Spleen (tissue), 13 donors: ENCODE measurements at places on chromosomes 16 and 17.

- peak; percentile 35 for DNase-seq
Measured at GRCh38 chr17:79570653-79571052, 40.2 kb downstream of the RBFOX3 start.

DNA sequence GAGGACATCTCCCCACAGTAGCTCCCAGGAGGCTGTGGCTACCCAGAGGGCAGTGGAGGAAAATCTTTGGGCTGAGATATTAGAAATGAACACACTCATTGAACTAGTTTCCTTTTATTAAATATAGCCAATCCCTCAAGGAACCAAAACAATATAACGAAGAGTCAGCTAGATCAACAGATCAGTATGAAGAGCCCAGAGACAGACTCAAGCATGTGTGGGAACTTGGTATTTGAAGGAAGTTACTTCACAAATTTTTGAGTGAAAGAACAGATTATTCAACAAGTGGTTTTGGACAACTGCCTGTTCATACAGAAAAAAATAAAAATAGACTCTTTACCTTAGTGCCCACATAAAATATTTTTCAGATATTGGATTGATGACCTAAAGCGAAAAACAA lies 183.6 kb upstream of the PMFBP1 start:
- DNase-seq = no peak

GRCh38 chr17:80080081-80080480 lies 21.3 kb upstream of the GAA start:
- DNase-seq = no peak

DNA sequence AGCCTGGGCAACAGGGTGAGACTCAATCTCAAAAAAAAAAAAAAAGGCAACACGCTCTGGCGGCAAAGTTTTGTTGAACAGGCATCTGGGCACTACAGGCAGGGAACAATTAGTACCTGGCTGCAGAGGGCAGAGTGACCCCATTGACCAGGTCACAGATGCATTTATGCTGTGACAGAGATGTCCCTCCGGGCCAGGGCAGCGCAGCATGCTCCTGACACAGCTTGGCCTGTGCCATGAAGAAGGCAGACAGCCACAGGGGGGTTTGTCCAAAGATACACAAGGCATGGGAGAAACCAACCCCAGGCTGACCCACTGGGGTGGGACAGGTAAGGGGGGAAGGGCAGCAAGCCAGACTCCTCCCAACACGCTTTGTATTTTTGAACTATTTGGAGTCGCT lies 7.7 kb upstream of the SRRM2 start:
- DNase-seq = peak; percentile 52

DNA sequence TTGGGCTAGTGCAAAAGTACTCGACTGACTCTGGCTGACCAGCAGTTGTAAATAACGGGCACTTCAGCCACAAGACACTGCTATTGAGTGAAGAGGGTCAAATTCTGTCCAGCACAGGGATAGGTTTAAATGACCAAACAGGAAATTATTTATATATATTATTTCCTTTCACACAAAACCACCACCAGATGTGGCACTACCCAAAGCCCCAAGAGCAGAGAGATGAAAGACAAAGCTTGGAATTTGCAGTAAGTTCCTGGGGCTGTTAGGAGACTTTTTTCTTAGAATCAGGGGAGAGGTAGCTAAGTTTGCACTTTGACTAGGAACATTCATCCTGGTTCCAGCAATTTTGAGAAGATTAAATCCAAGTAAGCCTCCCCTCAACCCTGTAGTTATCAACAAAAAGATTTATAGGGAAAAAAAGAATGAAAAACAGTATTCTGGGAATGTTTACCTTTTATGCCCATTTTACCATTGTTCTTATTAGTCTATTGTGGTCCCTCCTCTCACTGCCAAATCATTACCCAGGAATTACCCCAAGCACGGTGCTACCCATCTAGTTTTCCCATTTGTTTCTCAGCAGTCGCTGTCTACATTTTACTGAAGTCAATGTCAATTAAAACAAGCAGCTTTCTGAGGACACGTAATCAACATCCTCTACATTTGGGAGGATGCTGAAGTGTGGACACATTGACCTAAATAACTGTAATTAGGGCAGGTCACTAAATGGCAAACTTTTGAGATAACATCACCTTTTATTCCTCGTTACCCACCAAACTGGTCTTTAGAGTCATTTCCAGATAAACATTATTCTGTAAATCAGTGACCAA lies 43.5 kb downstream of the GRB7 start:
- no peak for DNase-seq
